ENCODE measurements at places on chromosomes 7 and 10.

DNA sequence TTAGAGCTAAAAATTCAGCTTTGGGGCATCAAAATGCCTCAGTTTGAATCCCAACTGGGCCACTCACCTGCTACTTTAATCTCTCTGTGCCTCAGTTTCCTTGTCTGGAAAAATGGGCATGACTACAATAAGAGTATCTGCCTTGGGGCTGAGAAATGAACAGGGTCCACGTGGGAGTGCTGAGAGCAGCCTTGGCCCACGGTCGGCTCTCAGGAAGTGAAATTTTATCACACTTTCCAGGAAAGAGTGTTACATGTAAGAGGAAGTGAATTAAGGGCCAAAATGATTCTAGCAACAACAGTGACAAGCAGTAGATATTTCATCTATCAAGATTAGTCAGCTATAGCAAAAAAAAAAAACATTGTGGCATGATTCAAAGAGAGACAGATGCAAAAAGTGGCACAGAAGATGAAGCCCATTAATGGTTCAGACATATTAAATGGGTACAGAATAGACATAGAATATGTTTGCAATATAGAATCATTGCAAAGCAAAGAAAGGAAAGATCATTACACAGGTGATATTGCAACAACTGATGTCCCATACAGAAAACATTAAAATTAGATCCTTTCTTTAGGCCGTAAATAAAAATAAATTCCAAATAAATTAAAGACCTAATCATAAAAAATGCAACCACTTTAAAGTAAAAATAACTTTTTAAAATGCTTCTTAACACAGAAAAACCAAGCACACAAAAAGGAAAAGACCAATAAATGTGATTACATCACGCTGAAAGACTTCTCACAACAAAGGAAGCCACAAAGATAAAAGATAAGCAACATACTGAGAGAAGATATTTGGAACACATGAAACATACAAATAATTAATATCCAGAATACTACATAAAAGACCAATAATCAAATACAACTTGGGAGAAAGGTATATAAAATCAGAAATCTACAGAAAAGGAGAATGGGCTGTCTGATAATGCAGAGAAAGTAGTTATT, 4.3 kb downstream of the TMEM273 start:
- DNase-seq, result no peak

DNA sequence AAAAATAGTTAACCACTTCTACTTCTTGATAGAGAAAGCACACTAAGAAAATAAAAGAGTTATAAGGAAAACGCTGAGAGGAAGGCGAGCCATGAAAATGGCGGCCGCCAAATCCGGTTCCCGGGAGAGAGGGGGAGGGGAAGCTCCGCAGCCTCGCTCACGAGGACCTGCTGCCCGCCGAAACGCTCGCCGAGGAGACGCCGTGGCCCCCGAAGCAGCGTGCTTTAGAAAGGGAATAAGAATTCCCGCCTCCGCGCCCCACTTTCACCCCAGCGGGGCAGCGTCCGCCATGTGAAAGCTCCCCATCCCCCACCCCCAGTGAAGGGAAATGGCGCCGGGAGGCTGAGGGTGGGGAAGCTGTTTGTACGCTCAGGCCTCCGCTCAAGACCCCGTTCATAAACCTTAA, 505 bp downstream of the HNRNPA2B1 start:
- peak; percentile 42 for DNase-seq

DNA sequence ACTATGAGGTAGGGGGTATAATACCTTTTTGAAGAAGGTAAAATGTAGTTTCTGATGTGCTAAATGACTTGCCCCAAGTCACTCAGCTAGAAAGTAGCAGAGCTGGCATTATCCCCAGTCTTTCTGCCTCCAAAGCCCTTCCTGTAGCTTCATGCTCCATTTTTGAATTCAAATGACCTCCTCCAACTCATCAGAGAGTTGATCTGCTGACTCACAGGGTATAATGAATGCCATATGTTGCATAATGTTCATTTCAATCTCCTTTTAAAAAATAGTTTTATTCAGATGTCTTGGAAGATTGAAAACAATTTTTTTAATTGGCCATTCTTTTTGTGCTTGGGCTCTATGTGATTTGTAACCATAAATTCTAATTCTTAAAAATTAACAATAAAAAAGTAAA, 272.8 kb upstream of the IMMP2L start:
- DNase-seq, result no peak

GRCh38 chr10:117197189-117197588, at the start of gene KCNK18:
TSS of gene KCNK18 (plus strand) at chr10:117197489. CDS start at chr10:117197489, 0 bp downstream.
- no peak for DNase-seq

DNA sequence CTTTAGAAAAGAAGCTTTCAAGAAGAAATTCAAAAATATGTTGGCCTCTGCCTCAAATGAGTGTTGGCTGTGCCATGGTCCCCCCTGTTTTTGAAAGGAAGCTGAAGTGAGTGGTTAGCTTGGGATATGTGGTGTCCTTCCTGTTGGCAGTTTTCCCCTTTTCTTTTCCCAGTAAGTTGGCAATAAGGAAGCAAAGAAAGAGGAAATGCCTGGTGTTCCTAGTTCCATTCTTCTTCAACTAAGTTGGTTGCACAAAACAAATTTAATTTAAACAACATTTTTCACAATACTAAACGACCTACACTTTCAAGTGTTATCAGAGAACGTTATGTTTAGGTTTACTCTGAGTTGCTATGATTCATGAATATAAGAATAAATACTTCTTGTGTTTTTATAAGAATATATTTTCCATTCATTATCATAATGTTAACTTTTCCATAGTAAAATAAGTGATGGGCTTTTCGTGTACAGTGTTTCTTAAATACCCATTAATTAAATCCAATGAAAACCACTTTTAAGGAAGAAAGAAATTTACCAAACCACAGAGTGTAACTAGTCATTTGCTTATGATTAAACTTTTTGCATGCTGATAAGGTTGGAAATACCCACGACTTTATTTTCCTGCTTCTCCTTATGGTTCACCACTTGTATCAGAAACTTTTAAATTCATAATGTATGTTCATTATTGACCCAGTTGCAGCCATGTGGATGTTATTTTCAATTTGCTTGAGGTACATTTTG, 7.7 kb downstream of the HDAC9 start:
- DNase-seq, result no peak

DNA sequence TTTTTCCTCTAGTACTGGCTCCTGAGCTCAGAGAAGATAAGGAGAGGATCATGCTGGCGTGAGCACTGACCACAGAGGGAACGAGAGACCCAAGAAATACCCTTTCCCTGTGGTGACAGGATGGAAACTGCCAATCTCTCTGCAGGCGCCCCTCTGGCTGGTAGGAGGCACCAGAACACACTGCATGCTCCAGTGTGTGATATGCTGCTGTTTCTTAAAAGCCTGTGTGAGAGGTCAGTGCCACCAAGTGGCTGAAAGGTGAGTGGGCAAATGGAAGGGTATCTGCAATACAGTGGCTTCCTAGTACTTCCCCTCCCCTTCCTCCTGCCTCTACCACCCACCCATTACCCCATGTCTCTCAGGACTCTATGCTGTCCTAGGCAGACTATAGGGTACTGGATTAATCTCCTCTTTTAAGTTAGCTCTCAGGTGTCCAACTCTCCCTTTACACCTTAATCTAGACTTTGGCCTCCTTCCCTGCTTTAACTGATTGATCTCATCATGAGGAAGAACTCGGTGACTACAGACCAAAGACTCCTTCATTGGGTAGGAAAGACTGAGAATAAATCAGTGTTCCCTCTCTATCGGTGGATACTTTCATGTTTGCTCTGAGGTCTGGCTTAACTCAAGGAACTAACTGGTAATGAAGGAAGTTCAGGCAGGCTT, 283.6 kb downstream of the ADRA2A start:
- no peak for DNase-seq

- peak; percentile 27 for DNase-seq
Observed at GRCh38 chr10:125159486-125159931, 854 bp downstream of the CTBP2 start.

GRCh38 chr10:55668326-55668922, 692.6 kb downstream of the ZWINT start:
- DNase-seq, result no peak

All from germinal center (tissue), 1 donor.